ENCODE measurements at places on chromosomes 5 and 9. TPM values are rescaled to one million over a fixed set of nuclear protein-coding genes. Genes with fewer than 3 reads are reported as not detected.
A peak's percentile ranks its signal among the peaks of the same experiment; 100 is the strongest.

DNA sequence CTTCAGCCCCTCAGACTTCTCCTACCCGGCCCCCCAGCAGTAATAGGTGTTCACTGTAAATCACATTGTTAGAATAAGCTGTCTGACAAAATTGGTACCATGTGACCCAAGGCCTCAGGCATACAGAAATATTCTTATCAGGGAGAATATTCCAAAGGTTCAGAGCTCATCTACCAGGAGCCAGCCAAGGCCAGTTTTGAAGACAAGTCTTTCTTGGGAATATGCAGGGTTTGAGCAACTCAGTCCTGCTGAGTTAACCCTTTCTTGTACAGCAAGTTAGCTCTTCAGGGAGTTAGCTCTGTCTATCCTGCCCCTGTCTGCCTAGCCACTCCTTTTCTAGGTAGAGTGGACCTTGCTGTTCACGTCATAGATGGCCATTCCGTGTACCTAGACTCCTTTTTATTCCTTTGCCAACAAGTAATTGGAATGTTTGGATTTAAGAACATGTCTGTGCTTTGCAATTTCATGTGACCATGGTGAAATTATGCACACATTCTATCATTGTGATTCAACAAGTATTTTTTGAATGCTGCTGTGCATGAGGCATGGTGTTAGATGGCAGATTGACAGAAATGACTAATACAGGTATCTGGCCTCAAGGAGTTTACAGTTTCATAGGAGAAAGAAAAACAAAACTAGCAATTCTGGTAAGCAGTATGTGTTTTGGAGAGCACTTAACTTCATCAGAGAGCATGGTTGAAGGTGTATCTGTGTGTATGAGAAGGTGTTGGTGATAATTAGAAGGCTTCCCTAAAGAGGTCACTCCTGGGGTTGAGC lies 22.6 kb downstream of the TGFBR1 start:
- H3K27me3 ChIP-seq = no peaks in the 10 kb centered on the region
- peaks cover 3% of the 10 kb centered on the region for H3K4me1 ChIP-seq
- H3K27ac ChIP-seq = no peak overlapping the region
- no peak overlapping the region for H3K4me3 ChIP-seq

- peaks cover 5% of the 10 kb centered on the region for H3K36me3 ChIP-seq
- DNase-seq = no peak
- H3K4me1 ChIP-seq = peaks cover 10% of the 10 kb centered on the region
- H3K27ac ChIP-seq = no peak overlapping the region
- H3K27me3 ChIP-seq = no peaks in the 10 kb centered on the region
These were observed 156.8 kb downstream of the CEP120 start for GRCh38 chr5:123266365-123266764.

- no peak overlapping the region for H3K27ac ChIP-seq
- no peak overlapping the region for H3K4me3 ChIP-seq
- peaks cover 13% of the 10 kb centered on the region for H3K36me3 ChIP-seq
- H3K27me3 ChIP-seq = no peaks in the 10 kb centered on the region
- no peaks in the 10 kb centered on the region for H3K4me1 ChIP-seq
These were observed 355.3 kb downstream of the KIAA0825 start for GRCh38 chr5:94263068-94263467.

GRCh38 chr9:69495296-69495695 lies 170.3 kb downstream of the ENTREP1 start:
- no peak for DNase-seq
- H3K27ac ChIP-seq = no peak overlapping the region
- no peak overlapping the region for H3K4me3 ChIP-seq
- H3K4me1 ChIP-seq = no peaks in the 10 kb centered on the region

DNA sequence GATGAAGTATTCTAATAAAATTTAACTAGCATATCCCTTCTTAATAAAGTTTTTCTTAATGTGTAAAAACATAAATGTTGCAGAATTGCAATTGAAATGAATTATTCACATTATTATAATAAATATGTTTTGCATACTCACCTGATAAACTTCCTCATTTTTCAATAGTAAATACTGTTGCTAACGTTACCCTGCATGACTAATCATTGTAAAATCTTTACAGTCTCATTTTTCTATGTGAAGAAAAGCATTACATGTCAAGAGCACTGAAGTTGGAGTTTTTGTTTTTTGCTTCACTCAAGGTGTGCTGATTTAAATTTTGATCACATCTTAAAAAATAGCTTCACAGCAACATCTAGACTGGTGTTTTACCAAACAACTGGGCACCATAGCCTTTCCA lies 157.2 kb upstream of the CDH18 start:
- H3K27me3 ChIP-seq = no peaks in the 10 kb centered on the region
- no peaks in the 10 kb centered on the region for H3K36me3 ChIP-seq
- DNase-seq = no peak
- no peaks in the 10 kb centered on the region for H3K4me1 ChIP-seq

- DNase-seq = no peak
- H3K27ac ChIP-seq = no peak overlapping the region
- no peaks in the 10 kb centered on the region for H3K36me3 ChIP-seq
- H3K27me3 ChIP-seq = no peaks in the 10 kb centered on the region
These were observed 323.9 kb upstream of the PANK3 start for GRCh38 chr5:168903061-168903460.

DNA sequence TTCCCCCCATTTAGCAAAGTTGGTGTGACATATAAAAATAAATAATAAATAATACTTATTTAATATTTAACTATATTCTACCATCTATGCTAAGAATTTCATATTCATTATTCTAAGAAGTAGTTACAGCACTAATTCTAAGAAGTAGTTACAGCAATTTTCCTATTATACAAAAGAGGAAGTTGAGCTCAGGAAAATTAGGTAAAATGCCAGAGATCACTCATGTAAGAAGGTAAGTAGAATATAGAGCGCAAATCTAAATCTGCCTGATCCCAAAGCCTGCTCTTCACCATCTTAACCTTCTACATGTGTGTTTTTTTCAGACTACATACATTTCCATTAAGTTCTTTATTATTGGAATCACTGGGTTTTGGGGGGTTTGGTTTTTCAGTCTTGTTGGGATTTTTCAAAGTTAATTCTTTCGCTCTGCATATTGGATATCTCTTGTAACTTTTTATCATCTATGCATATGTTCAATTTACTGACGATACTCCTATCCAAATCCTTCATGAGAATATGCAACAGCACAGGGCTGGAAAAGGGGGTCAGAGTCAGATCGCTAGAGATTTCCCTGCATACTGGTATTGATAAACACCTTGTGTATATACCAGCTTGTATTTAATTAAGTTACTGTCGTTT lies 852.1 kb downstream of the MAT2B start:
- no peaks in the 10 kb centered on the region for H3K36me3 ChIP-seq
- H3K4me1 ChIP-seq = no peaks in the 10 kb centered on the region
- H3K27ac ChIP-seq = no peak overlapping the region

DNA sequence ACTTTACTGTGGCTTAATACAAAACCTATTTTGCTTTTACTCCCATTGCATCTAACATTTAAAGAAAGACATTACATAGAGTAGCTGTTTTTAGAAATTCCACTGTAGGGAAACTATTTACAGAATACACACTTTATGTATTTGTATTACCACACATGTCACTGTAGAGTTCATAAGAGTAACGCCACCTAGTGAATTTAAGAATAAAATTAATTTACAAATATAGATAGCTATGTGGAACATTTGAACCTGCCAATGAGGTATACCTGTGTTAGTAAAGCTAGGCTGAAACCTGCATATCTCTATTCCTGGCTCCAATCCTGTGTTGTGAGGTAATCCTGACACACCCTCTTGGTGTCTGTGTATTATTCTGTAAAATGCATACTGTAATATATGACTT lies 234.4 kb downstream of the MAST4 start:
- no peak for DNase-seq
- no peaks in the 10 kb centered on the region for H3K4me1 ChIP-seq
- no peak overlapping the region for H3K27ac ChIP-seq
- no peaks in the 10 kb centered on the region for H3K36me3 ChIP-seq
- no peak overlapping the region for H3K4me3 ChIP-seq
- H3K27me3 ChIP-seq = no peaks in the 10 kb centered on the region

DNA sequence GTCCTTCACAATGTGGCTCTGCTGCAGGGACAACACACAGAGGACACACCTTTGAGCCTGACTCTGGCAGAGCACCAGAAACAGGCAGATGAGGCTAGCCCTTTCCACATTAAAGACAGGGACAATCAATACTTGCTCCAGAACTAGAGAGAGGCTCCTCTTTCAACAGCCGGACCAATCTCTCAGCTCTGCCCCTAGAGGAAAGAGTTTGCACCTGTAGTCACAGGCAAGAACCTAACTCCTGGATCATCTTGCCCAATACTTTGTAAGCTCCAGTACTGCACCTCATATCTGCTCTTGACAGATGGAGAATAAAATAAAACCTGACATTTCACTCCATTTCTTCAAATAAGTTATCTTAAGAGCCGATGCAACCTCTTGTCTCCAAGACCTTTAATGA lies 52.1 kb downstream of the EPB41L4A start:
- H3K27ac ChIP-seq = no peak overlapping the region
- no peaks in the 10 kb centered on the region for H3K36me3 ChIP-seq
- H3K27me3 ChIP-seq = no peaks in the 10 kb centered on the region
- H3K4me1 ChIP-seq = no peaks in the 10 kb centered on the region
- DNase-seq = peak; percentile 58
- H3K4me3 ChIP-seq = no peak overlapping the region

TTLL11 gene
- total RNA-seq = 1.9 TPM

GRCh38 chr5:115657881-115658233 lies 32.0 kb upstream of the TMED7 start:
- no peak overlapping the region for H3K4me3 ChIP-seq
- no peaks in the 10 kb centered on the region for H3K27me3 ChIP-seq
- no peaks in the 10 kb centered on the region for H3K4me1 ChIP-seq
- H3K27ac ChIP-seq = no peak overlapping the region
- H3K36me3 ChIP-seq = no peaks in the 10 kb centered on the region

All from H9 (cell line).